ENCODE measurements at places on chromosomes 2 and 18.

- DNase-seq, result no peak
Observed at GRCh38 chr18:5515011-5515784, 28.6 kb downstream of the EPB41L3 start.

DNA sequence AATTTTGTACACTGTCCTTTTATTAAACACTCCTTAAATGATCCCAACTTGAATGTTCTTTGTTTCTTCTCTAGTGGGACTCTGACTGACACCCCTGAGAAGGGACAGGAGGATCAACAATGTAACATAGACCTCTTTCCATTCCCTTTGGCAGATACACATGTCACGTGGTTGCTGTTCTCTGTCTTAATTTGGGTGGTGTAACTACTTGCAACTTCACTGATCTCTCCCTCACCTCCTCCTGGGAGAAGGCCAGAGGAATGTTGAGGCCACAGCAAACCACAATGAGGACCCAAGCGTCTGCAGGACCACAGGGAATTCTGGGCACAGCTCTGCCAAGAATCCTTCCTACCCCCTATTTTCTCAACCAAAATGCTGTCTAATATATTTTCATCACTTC lies 205.6 kb downstream of the RTP5 start:
- no peak for DNase-seq

DNA sequence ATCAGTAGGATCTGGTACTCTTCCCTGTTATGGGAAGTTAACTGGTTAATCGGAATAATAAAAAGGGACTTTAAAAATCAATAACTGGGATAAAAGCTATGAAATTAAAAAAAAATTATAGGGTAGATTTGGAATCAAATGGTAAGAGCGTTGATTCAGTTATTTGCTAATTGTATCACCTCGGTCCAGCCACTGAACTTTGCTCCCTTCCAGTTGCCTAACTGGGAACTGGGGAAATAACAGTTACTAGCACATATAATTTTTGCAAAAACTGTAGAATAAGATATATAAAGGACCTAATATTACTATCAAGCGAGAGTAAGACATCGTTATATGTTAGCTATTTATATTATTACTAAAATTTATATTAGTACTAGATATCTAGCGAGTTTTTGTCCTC lies 302.1 kb downstream of the LRP1B start:
- DNase-seq, result no peak

DNA sequence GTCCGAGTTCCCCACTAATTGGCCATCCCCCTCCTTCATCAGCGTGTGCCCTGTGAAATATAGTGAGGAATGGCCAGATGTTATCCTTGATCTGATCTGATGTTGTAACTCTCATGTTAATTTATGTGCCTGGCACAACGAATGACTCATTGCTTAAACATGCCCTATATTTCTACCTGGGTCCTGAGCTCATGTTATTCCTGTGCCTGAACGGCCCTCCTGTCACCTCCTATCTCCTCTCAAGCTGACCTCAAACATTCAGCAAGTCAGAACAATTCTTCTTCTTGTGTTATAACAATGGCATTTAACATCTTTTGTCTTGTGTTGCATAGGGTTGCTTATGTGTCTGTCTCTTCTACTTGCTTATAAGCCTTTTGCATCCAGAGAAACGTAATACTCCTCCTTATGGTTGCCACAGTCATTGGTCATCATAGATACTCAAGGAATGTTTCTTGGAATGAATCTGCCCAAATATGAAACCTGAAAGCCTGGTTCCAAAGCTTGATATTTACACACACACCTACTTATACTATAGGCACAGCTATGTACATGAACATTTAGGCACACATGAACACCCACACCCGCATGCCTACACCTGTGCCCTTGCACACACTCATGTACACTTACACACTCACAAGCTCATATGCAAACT lies 80.2 kb upstream of the PHLPP1 start:
- DNase-seq, result no peak

GRCh38 chr2:239519089-239519920 lies 118.5 kb upstream of the HDAC4 start:
- DNase-seq, result no peak

DNA sequence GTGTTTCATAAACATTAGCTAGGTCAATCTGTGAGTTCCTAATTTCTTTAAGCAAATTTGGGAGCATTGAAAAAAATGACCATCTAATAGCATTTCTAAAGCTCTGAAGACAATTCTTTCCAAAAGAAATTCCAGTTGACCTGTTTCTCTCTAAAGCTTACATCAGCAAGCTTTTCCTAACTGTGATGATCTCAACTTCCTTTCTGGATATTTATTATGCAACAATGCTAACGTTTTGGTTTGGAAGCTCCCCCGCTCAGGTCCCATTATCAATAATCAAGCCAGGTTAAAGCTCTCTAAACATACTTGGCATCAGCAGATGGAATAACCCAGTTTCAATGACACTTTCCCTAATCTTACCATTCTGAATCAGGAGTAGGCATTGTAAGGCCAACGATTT lies 196.3 kb upstream of the TANK start:
- no peak for DNase-seq

- DNase-seq, result peak; percentile 62
Observed at GRCh38 chr2:102094917-102095316, 47.6 kb upstream of the IL1R1 start.

DNA sequence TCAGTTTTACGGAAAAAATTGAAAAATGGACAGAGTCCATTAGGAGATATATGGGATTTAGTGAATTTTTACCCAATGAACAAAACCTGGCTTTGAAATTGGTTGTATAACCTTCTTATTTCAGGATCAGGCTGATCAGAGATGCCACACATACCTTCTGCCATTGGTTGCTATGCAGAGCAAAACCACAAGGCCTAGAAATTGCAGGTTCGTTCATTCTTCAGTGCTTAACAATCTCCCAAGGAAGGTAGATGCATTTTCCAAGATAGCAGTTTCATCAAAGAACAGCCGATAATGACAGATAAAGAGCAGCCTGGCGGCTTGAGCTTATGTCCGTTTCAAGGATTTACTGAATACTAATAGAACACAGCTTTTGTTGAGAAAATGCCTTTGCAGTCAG lies 868.8 kb downstream of the EPHA4 start:
- no peak for DNase-seq

DNA sequence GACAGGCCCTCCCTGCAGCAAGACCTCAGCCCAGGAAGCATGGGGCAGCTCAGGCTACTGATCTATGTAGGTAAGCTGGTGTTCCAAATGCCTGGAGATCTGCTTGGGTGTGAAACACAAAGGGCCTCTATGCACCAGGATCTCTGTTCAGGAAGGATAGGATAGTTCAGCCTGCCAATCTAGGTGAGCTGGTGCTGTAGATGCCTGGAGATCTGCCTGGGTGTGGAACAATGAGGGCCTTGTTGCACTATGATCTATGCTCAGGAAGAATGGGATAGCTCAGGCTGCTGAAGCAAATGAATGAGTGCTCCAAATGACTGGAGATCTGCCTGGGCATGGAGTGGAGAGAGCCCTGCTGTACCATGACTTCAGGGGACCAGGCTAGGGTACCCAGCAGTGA lies 48.9 kb upstream of the MYL1 start:
- DNase-seq, result no peak

DNA sequence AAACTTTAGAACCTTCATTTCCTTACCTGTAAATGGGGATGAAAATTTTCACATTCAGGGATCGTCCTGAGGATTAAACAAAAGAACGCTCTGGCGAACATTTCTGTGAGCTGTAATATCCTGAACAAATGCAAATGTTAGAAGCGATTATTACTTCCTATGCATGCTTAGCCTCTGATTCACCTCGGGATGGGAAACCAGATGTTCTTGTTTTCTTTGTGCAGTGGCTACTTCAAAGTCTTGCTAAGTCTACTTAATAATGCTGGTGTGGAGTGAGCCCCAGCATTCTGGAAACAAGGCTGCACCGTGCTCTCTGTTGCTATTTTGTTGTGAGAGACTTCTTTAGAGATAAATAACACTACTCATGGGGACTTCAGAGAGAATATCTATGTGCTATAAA lies 119.1 kb upstream of the PELI1 start:
- no peak for DNase-seq

GRCh38 chr2:192407692-192408091 lies 213.0 kb upstream of the TMEFF2 start:
- DNase-seq, result no peak

DNA sequence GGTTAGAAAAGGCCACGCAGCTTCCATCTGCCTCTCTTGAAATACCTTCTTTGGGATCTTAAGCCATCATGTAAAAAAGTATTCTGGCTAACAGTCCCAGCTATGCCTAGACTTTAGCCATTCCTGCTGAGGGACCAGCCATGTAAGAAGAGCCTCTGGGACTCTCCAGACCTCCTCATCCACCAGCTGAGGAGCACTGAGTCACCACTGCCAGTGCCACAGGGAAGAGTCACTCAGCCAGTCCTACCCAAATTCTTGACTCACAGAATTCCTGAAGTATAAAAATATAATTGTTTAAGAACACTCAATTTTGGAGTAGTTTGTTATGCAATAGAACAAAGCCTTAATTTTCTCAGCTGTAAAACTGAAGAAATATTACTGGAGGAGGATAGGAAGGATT lies 436.7 kb downstream of the ZEB2 start:
- DNase-seq, result peak; percentile 44

DNA sequence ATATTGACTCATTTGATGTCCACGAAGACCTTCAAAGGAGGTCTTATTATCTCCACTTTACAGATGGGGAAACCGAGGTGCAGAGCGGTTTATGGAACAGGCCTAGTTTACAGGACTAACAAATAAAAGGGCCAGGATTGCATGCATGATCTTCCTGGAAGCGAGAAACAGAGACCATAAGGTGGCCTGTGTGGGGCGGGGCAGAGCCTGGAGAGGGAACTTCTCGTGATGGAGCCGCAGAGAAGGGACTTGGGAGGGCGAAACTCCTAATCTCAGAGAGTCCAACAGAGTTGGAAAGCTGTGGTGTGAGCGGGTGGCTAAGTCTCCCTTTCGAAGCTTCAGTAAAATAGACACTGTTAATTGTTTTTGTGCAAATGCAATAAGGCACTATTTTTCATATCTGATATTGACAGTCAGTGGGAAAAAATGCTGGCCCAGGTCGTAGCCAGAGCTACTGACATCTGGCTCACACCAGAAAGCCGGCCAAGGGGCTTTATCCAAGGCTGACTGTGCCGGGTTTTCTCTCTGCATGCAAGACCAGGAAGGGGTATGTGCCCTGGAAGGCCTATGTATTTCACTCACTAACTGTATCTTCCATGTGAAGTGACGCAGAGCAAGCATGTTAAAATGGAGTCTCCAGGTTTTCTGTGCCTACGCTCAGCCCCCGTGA lies 4.5 kb downstream of the INPP5D start:
- DNase-seq, result no peak

- DNase-seq, result no peak
Observed at GRCh38 chr2:75828826-75829225, 118.1 kb upstream of the GCFC2 start.

DNA sequence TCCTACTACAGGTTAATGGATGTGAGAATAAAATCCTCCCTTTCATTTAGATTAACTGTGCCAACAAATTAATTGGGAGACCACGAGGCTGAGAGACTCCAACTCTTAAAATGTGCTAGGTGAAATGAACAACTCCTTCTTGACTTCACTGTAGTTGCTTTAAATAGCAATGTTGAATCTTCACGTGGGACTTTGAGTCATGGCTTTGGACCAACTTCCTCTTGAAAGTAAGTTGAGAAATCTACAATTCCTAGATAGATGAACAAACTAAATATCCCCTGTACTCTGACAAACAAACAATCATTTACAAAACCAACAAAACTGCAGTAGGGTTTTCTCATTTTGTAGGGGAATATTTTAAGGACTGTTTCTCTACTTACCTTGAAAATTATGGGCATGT lies 291.9 kb upstream of the SPRED2 start:
- DNase-seq, result no peak

GRCh38 chr2:222523783-222524544 lies 99.6 kb downstream of the SGPP2 start:
- peak; percentile 30 for DNase-seq

DNA sequence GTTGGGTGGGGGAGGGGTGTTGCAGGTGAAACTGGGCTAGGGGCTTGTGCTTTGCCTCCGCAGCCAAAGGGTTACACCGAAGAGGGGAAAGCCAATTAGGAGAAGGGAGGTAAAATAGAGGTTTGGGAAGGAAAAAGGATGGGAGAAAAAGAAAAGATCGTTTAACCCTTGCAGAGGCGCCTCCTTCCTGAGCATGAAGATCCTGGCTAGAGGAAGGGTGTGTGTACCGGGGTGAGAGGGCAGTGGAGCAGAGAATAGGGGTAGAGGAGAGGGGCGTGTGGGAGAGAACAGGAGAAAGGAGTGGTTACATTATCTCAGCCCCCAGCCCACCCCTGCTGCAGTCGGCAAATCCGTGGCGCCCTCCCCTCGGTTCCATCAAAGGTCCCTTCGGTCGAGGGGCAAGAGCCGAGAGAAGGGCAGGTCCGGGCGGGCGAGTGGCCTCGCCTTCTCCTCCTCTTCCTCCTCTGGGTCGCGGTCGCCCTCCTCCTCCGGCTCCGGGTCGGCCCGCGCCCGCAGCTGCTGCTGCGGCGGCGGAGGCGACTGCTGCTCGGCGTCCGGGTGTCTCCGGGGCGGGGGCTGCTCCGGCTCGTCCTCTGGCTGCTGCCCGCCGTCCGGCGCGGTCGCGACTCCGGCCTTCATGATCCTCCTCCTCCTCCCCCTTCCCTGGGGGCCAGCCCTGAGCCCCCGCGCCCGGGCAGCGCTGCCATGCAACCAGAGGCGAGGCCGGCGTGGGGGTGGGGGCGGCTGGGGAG lies 1.1 kb downstream of the MARCHF4 start:
- no peak for DNase-seq

GRCh38 chr18:76673281-76674185 lies 148.8 kb upstream of the ZNF236 start:
- no peak for DNase-seq

DNA sequence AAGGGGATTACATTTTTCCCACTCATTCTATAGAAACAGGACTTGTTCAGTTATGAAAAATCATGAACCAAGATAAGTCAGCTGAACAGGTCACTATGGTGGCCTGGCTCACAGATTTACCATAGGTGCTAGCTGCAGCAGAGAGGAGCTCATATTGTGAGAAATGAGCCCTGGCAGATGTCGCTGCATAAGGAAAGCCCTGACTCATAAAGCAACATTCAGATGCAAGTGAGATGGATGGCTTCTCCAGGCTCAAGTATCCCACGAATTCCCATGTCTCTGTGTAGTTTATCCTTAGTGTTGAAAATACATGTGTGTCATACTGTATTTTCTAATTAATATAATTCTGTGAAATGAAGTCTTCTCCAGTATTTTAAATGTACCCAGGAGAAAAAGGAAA lies 115.0 kb upstream of the LHCGR start:
- DNase-seq, result no peak

- DNase-seq, result no peak
Observed at GRCh38 chr2:203999835-204000234, 63.3 kb downstream of the ICOS start.

All from RKO (cell line).